CD4-positive, alpha-beta T cell (primary cell): ENCODE measurements at places on chromosomes 1 and 21. TPM values are rescaled to one million over a fixed set of nuclear protein-coding genes. Genes with fewer than 3 reads are reported as not detected.

The EPHA8 gene
- not detected for total RNA-seq

The KIAA1614 gene
- 0.14 TPM for total RNA-seq

The CFAP107 gene
- total RNA-seq = not detected

DNA sequence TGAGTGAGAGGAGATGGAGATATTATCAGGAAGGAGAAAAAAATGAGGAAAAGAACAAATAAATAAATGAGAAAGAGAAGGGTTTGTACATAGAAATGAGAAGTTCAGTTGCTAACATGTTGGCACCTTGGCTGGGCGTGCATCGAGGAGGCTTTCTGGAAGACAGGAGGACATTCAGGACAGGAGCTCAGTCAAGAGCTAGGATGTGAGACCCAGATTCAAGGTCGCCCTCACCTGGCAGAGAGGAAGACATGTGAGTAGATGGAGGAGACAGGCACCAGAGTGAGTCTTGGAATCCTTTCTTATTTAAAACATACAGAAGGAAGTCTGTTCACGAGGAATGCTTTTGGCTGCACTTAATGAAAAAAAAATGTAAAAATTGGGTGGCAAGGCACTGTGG lies 640.9 kb downstream of the NPHP4 start:
- DNase-seq = no peak

GRCh38 chr21:42845296-42845965 lies 33.9 kb downstream of the WDR4 start:
- DNase-seq = no peak
